Right renal pelvis (tissue), 4 donors: ENCODE measurements at places on chromosomes 16 and 17. TPM values are rescaled to one million over a fixed set of nuclear protein-coding genes. Genes with fewer than 3 reads are reported as not detected.

CCDC154 gene
- 3.5 TPM for polyA plus RNA-seq

IGFALS gene
- 3.2 TPM for polyA plus RNA-seq

NFATC2IP gene
- 33.9 TPM for polyA plus RNA-seq

SPATA32 gene
- 0.19 TPM for polyA plus RNA-seq

OR2C1 gene
- polyA plus RNA-seq = 0.70 TPM

HSD11B2 gene
- polyA plus RNA-seq = 51.7 TPM

MYL4 gene
- polyA plus RNA-seq = 3.4 TPM

SSTR5 gene
- 0.17 TPM for polyA plus RNA-seq

GRAPL gene
- polyA plus RNA-seq = 4.4 TPM

EVPL gene
- 25.4 TPM for polyA plus RNA-seq

ABCC6 gene
- polyA plus RNA-seq = 17.8 TPM

NR1D1 gene
- polyA plus RNA-seq = 3.5 TPM

YBX2 gene
- polyA plus RNA-seq = 3.4 TPM

CCR7 gene
- polyA plus RNA-seq = 0.45 TPM

SPPL2C gene
- not detected for polyA plus RNA-seq

CHD9NB gene
- polyA plus RNA-seq = 14.6 TPM

FOXC2 gene
- 50.1 TPM for polyA plus RNA-seq

P2RX1 gene
- polyA plus RNA-seq = 1.0 TPM

SDR42E2 gene
- polyA plus RNA-seq = 0.22 TPM

USH1G gene
- 0.69 TPM for polyA plus RNA-seq

TP53TG3D gene
- polyA plus RNA-seq = 0.42 TPM

CFAP52 gene
- polyA plus RNA-seq = 2.2 TPM

IL4R gene
- 18.2 TPM for polyA plus RNA-seq

ST6GALNAC1 gene
- polyA plus RNA-seq = 0.24 TPM

DOC2A gene
- 2.7 TPM for polyA plus RNA-seq

RAMP2 gene
- 111 TPM for polyA plus RNA-seq

ZFP3 gene
- polyA plus RNA-seq = 16.8 TPM

ITGAD gene
- 0.29 TPM for polyA plus RNA-seq
